ENCODE measurements at places on chromosomes 5 and 9.
A peak's percentile ranks its signal among the peaks of the same experiment; 100 is the strongest.

- no peak for DNase-seq
Observed at GRCh38 chr9:110029429-110029955, 178.5 kb downstream of the C9orf152 start.

DNA sequence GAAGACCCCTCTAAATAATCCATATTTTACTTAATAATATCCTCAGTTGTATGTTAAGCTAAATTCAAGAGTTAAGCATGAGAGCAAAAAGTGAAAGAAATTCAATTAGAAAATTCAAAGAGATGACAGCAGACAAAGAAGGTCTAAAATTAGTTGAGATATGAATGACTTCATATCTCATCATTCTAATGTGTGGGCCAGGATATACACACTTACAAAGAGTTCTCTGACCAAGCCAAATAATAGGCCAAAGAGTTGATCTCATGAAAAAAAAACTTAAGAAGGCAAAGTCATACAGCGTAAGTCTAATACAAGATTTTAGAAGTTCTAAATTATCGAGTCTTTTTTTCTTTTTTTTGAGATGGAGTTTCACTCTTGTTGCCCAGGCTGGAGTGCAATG, 87.7 kb upstream of the PLPP1 start:
- DNase-seq, result no peak

GRCh38 chr9:13431692-13432091, 152.2 kb upstream of the MPDZ start:
- DNase-seq, result no peak

DNA sequence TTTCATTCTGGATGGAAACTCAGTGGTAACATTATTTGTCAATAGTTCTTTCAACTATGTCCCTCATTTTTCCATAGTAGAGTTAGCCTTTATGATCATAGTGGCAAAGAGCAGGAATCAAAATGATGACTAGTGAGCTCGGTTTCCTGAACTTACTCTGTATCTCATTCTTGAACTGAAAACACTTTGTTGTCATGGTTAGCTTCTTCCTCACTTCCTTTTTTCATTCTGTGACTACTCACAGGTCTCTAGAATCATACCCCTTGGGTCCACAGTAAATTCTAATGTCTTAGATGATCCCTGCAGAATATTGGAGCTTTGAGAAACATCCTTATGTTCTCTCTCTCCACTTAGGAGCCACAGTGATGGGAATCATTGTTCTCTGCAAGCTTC, 29.4 kb upstream of the RECK start:
- DNase-seq, result no peak

DNA sequence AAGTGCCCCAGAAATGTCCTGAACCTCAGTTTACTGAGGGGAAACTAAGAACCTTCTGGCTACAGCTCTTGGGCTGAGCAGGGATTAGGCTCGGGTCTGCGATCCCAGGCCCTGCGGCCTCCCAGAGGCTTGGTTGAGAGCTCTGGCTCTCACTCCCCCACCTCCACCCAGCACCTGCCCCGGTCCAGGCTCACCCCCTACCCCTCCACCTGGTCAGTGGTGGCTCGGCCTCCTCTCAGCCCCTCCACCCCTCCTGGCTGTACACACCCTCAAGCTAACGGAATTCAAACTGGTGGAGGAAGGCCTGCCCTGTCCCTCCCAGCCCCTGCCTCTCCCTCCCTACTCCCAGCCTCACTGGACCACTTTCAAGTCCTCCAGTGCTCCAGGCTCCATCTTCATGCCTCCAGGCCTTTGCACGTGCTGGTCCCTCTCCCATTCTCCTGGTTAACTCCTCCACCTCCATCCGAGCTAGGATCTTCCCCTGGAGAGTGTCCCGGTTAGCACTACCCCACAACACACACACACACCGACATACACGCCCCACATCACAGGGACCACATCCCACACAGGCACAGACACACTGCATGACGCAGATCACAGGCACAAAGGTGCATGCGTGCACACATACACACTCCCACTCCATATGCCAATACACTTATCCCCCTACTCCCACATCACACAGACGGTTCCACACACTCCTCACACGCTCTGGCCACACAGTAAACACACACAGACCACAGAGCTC, 130.9 kb downstream of the C9orf50 start:
- no peak for DNase-seq

DNA sequence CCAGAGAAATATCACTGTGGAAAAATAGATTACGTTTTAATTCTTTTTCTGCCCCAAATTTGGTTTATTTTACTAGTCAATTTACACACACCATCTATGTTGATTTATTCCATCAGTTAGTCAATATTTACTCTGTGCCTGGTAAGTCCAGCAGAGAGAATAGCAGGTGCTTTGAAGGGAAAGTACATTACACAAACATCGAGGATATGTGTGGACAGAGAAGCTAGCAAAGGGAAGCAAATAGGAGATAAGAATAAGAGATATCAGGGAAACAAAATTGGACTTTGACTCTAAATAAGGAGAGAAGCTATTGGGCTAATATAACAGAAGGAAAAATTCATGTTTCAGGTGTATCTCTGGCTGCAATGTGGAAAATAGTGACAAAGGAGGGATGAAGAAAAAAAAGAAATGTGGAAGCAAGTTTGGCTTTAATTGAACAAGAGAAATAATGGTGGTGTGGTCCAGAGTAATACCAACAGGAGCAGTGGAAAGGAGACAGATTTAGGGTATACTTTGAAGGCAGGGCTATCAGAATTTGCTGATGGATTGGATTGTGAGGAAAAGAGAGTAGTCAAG, 587.7 kb upstream of the CDH6 start:
- DNase-seq, result no peak

GRCh38 chr5:10056228-10056760, 193.4 kb downstream of the ATPSCKMT start:
- DNase-seq, result no peak

- peak; percentile 23 for DNase-seq
Observed at GRCh38 chr9:6584881-6585597, 60.5 kb downstream of the GLDC start.

DNA sequence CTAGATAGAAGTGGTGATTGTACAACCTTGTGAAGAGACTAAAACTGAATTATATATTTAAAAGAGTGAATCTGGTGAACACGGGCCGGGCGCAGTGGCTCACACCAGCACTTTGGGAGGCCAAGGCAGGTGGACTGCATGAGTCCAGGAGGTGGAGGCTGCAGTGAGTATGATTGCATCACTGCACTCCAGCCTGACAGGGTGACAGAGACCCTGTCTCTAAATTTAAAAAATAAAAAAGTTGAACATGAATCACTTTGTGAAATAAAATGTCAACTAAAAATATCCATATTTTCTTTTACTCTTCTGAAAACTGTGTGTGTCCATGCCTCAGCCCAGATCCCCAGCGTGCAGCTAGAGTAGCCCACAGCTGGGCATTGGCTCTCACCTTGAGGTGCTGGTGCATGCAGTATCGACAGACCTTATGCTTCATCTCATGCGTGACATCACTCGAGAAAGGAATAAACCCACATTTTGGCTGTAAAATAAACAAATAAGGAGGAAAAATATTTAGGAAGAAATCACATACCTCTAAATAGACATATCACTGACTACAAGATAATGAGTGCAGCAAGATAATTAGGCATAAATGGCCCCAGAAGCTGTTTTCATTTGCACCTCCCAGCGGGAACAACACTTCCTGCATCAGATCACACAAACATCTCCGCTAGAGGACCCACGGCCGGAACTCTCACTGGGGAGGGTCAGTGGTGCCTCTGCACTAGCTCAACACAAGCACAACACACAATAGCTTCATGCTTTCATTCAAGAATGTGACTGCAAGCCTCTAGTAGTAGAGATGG, 22.1 kb downstream of the IPPK start:
- no peak for DNase-seq

DNA sequence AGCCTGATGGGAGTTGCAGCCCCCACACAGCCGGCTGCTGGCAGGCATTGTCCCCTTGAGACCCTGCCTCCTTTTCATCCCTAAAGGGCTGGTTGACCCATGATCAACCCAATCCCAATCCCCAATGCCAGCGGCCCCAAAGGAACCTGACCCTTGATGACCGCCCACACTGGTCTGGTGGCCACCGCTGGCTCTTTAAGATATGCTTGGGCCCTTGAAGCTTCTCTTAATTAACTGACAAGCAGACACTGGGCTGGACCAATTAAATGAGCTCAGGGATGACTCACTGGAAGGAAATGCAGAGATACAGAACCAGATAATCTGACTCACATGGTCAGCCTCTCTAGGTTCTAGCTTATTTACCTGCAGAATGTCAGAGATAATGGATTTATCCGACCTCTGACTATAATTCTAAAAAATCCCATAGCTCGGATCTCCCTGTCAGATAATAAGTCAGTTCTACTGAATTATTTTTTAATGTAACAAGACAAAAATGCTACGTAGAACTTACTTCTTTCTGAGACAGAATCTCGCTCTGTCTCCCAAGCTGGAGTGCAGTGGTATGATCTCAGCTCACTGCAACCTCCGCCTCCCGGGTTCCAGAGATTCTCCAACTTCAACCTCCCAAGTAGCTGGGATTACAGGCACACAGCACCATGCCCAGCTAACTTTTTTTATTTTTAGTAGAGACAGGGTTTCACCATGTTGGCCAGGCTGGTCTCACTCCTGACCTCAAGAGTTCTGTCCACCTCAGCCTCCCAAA, 11.1 kb upstream of the MLANA start:
- DNase-seq, result no peak

- peak; percentile 20 for DNase-seq
Observed at GRCh38 chr5:147098233-147098790, 136.5 kb upstream of the STK32A start.

DNA sequence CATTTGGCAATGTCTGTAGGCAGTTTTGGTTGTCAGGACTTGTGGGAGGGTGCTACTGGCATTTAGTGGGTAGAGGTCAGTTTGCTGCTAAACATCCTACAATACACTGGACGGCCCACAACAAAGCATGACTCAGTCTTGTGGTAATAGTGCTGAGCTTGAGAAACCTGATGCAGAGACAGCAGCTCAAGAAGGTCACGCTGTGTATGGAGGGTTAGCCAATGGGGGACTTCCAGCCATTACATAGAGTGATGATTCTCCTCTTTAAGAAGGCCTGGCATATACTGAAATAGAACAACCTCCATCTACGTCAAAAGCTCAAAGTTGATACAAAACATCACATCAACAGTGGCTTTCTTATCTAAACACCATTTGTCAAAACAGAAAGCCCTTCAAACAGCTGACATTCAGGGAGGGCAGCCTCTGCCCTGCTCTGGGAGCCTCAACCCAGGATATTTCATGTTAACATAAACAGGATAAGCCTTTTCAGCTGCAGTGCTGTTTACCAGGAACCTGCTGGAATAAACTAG, 143.0 kb downstream of the GPBP1 start:
- DNase-seq, result no peak

DNA sequence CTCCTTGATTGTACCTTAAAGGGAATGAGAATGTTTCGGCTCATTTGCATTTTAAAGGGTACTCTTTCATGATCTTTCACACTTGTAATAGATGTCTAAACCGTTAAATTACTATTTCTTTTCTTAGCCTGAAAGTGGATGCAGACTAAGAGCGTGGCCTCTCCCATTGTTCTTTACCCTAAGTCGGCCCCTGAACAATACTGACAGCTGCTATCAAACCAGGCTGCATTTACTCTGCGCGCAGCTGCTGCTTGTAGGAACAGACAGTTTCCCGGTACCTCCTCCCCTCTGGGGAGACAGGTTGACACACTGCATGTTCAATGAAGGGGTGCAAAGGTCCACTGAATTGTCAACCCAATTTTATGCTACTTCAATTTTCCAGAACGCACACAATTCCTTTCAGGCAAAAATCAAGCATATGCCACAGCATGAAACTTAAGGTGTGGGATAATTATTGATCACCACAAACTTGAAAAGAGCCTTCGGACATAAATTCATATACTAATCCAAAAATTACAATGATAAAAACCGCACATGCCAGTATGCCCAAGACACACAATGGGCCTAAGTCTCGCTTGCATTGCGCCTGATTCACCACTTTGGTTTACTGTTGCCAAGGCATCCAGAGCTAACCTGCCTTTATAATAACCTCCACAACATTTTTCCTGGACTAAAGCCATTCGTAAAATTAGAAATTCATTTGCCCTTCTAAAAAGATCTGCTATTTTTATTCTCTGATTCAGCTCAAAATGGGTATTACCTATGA, 39.7 kb downstream of the TLE1 start:
- DNase-seq, result no peak

GRCh38 chr9:126228781-126229444, 97.7 kb upstream of the MVB12B start:
- DNase-seq, result peak; percentile 40

- no peak for DNase-seq
Observed at GRCh38 chr5:40680741-40681362, 1.1 kb downstream of the PTGER4 start.

- no peak for DNase-seq
Observed at GRCh38 chr5:33855396-33855795, 36.4 kb downstream of the ADAMTS12 start.

DNA sequence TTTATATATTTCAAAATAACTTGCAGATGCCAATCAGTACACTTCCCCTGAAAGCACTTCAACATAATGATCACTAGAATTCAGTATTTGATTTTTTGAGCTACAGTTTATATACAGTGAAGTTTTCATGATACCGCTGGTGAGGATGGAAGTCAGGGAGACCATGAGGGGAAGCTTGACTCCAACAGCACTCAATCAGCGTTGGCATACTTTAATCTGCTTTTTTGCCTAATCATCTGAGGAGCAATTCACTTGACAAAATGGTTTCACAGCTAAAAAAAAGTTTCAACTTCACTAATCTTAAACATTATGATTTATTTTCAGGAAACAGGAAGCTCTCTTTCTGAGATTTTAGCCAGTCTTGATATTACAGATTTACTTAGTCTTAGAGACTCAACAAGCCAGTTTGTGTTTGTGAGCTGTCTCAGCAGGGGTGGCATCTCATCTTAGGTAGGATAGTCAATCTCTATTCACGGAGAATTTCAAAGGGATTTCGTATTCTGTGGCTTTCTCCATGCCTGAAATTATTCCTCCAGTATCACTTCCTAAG, 111.4 kb upstream of the ARRDC3 start:
- no peak for DNase-seq

DNA sequence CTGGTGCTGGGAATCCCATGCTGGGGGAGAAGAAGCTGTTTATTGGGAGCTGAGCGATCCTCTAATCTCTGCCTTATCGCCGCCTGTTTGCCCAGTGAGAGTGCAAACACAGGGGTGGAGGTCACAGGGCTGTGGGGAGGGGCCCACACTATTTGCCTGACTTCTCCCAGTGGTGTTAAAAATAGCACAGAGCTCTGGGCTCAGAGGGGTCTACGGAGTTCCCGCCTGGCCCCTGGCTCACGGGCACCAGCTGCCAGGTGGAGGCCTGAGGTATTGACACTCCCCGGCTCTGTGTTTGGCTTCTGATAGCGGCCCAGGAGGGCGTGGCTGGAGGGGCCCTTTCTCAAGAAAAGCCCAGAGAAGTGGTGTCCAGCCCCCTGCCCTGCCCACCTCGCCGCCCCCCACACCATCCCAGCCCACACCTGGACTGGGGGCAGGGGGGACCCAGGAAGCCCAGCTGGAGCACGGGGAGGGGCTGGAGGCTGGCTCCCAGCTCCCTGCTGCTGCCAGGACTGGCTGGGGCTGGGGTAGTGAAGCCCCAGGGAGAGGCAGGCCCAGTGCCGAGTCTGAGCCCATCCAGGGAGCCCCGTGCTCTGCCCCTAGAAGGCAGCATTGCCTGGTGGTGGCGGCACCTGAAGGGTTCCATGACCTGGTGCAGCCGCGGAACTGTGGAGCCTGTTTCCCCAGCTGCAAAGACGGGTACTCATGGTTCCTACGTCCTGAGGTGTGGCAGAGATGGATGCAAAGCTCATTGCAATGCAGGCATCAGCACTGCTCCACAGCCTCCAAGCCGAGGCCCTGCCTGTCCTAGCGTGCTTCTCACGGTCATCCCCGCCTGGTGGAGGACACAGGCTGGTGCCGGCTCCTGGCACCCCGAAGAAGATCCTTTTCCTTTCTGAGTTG, 35.7 kb upstream of the EGFL7 start:
- DNase-seq, result no peak

- DNase-seq, result no peak
Observed at GRCh38 chr9:17491780-17492179, 87.1 kb upstream of the SH3GL2 start.
